RPMI8226 (cell line): ENCODE measurements at places on chromosomes 13 and 19.

- DNase-seq: no peak
Measured at GRCh38 chr13:48235341-48236135, 2.5 kb downstream of the ITM2B start.

- DNase-seq: no peak
Measured at GRCh38 chr19:52524086-52524485, 3.4 kb upstream of the ZNF808 start.

- DNase-seq: no peak
Measured at GRCh38 chr13:44312834-44313551, 60.6 kb upstream of the SERP2 start.

DNA sequence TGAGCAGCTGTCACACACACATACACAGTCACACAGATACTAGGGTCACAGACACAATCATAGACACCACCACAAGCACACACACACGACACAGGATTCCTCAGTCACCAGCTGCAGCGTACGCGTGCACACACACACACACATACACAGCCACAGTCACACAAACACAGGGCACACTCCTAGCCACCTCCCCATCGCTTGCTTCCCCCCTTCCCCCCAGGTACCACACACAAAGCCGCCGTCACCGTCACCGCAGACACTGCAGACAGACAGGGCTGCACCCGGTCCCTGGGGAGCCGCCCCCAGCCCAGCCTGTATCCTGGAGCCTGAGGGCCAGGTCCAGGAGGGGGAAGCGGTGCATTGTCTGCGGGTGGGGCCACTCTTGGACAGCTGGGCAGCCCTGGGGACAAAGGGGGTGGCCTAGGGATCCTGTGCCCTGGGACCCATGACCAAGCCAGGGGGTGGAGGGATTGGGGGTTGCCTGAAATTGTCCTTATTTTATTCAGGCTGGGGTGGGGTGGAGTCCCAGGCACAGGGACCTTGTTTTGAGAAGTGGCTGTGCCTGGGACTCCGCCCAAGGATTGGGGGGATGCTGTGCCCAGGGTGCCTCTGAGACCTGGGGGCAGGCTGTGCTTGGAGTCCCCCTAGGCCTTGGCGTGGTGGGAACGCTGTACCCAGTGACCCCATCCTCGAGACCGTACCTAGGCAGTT lies 957 bp downstream of the NUMBL start:
- DNase-seq: no peak

- no peak for DNase-seq
Measured at GRCh38 chr19:21617740-21618339, 112.4 kb downstream of the ZNF429 start.
